Cortex of kidney (tissue), 1 donor: ENCODE measurements at places on chromosomes 16 and 17.

GRCh38 chr17:9255833-9256232 lies 234.5 kb downstream of the NTN1 start:
- DNase-seq = no peak

- no peak for DNase-seq
Measured at GRCh38 chr17:31696184-31696602, 162.9 kb downstream of the COPRS start.

DNA sequence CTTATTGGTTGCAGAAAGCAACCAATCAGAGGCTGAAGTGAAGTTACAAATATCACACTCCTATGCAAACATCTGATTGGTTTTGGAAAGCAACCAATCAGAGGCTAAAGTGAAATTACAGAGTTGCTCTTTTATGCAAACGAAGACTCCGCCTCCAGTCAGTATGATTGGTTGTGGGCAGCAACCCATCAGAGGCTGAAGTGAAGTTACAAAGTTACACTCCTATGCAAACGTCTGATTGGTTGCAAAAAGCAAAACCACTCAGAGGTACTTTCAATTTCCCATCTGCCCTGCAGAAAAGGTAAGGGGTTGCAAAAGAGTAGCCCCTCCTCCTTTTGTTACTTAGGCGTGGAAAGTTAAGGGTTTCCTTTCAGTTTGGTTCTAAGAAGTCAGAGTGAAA lies 697.3 kb downstream of the MAF start:
- no peak for DNase-seq

DNA sequence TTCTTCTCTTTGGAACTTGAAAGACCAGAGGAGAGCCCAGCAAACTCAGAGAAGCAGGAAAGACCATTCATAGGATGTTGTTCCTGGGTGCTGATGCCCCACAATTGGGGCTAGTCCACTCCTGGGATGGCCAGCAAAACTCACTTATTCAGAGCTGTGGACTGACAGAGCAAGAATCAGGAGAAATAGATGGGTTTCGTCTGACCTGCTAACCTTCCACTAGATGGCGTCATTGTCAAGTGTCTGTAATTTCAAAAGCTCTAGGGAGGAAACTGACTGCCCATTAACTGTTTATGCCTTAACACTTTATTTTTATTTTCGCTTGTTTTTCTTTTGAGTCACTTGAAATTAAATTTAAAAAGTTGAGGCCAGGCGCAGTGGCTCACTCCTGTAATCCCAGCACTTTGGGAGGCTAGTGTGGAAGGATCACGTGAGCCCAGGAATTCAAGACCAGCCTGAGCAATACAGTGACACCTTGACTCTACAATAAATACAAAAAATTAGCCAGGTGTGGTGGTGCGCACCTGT lies 28.7 kb upstream of the MILR1 start:
- DNase-seq = no peak

- no peak for DNase-seq
Measured at GRCh38 chr17:8888704-8889302, 21.3 kb upstream of the PIK3R6 start.

DNA sequence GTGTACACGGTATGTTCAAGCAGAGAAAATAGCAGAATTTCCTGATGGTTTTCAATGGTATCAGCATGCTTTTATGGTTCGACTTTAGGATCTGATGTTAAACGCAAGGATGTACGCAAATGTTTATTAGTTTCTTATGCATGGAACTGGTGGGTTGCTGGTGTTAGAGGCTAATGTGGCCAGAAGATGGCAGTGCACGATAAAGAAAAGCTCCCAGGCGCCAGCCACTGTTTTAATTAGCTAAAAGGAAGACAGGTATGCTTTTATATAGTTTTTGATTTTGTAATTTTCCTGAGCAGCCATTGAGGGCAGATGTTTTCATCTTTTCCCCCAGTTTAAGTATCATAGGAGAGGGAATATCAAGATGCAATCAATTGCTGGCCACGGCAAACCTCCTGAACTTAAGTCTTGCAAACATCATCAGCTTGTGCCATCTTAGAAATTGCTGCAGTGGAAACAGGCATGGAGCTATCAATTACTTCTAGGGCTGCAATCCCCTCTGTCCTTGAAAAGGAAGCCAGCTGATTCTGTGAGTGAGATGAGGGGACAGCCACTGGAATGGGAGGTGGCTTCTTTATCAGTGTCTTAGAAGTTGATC lies 648.5 kb upstream of the RBFOX1 start:
- DNase-seq = no peak

GRCh38 chr16:17829811-17830210 lies 359.1 kb upstream of the XYLT1 start:
- no peak for DNase-seq

GRCh38 chr16:79294568-79294967 lies 306.0 kb downstream of the MAF start:
- DNase-seq = no peak

DNA sequence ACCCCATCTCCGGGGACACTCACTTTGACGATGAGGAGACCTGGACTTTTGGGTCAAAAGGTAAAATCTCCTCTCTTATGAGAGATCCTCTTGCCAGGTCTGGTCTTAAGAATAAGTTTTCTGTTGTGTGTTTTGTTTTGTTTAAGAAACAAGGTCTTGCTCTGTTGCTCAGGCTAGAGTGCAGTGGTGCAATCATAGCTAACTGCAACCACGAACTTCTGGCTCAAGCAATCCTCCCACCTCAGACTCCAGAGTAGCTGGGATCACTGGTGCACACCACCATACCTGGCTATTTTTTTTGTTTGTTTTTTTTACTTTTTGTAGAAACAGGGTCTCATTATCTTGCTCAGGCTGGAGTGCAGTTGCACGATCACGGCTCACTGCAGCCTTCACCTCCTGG lies 4.1 kb downstream of the MMP25 start:
- DNase-seq = no peak

GRCh38 chr16:86704516-86704915 lies 126.2 kb downstream of the FOXL1 start:
- DNase-seq = no peak

DNA sequence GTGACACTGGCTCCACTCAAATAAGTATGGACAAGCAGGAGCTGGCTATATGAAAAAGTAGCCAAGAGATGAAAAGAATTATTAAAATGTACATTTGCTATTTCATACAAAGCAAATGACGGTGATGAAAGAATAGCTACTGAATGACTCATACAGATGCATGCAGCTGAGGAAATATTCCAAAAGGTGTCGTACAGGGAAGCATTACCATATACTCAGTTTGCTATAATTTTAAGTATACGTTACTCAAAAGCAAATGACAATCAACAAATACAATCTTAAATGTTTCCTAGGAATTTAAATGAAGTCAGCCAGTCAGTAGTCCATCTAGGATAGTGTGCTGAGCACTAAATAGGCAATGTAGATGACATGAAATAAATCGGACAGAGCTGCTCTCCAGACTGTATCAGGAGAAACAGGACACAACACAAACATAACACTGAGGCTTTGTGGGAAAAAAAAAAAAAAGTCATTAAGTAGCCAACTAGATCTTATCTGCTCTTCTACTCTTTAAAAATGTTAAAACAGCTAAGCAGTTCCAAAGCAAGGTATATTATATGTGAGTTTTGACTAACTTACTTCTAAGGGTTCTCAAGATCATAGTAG lies 65.0 kb downstream of the NCOR1 start:
- DNase-seq = no peak

GRCh38 chr17:71866095-71866494 lies 254.7 kb upstream of the SOX9 start:
- DNase-seq = no peak

DNA sequence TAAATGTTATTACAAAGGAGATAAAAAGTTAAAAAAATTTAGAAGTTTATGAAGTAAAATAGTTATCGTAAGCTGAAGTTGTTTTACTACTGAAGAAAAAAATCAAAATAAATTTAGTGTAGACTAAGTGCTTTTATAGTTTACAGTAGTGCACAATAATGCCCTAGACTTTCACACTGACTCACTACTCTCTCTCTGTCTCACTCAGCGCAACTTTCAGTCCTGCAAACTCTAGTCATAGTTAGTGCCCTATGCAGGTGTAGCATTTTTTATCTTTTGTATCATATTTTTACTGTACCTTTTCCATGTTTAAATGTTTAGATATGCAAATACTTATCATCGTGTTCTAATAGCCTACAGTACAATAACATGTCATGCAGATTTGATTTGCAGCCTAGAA lies 17.7 kb upstream of the TOM1L1 start:
- no peak for DNase-seq

DNA sequence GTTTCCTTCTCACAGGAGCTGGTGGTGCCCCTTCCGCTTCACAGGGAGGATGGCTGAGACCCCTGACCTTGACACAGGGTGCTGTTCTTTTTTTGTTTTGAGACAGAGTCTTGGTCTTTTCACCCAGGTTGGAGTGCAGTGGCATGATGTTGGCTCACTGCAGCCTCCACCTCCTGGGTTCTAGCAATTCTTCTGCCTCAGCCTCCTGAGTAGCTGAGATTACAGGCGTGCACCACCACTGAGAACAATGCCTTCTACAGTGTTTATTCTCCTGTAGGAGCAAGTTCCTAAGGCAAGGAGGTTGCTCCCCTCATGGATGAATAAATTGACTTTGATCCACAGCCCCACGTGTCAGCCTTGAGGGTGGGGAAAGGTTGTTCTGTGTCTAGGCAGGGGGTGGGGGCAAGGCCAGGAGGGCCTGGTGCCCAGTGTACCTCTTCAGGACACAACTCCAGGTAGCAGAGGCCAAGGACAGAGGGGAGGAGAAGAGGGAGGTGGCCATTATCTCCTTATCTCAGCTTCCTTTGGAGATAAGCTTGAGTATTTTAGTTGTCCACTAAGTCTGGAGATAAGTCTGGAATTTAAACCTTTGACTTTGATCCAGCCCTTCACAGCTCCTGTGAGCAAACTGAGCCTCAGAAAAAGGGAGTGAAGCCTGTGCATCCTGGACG lies 159.4 kb downstream of the SEC14L1 start:
- no peak for DNase-seq

GRCh38 chr17:76953946-76954345 lies 85.7 kb downstream of the MGAT5B start:
- no peak for DNase-seq

- no peak for DNase-seq
Measured at GRCh38 chr17:27555339-27555738, 75.6 kb upstream of the LGALS9 start.

GRCh38 chr17:11954936-11955335 lies 42.3 kb downstream of the ZNF18 start:
- DNase-seq = no peak

- DNase-seq = no peak
Measured at GRCh38 chr17:8190506-8190905, 526 bp upstream of the BORCS6 start.

GRCh38 chr17:31857920-31858641 lies 963 bp downstream of the COPRS start:
- no peak for DNase-seq

GRCh38 chr16:21300309-21301167 lies 22.4 kb upstream of the CRYM start:
- DNase-seq = no peak

- no peak for DNase-seq
Measured at GRCh38 chr16:17839272-17839671, 368.5 kb upstream of the XYLT1 start.

GRCh38 chr16:20743591-20743990 lies 2.0 kb upstream of the THUMPD1 start:
- no peak for DNase-seq

GRCh38 chr16:53822936-53823529 lies 119.1 kb downstream of the FTO start:
- no peak for DNase-seq

DNA sequence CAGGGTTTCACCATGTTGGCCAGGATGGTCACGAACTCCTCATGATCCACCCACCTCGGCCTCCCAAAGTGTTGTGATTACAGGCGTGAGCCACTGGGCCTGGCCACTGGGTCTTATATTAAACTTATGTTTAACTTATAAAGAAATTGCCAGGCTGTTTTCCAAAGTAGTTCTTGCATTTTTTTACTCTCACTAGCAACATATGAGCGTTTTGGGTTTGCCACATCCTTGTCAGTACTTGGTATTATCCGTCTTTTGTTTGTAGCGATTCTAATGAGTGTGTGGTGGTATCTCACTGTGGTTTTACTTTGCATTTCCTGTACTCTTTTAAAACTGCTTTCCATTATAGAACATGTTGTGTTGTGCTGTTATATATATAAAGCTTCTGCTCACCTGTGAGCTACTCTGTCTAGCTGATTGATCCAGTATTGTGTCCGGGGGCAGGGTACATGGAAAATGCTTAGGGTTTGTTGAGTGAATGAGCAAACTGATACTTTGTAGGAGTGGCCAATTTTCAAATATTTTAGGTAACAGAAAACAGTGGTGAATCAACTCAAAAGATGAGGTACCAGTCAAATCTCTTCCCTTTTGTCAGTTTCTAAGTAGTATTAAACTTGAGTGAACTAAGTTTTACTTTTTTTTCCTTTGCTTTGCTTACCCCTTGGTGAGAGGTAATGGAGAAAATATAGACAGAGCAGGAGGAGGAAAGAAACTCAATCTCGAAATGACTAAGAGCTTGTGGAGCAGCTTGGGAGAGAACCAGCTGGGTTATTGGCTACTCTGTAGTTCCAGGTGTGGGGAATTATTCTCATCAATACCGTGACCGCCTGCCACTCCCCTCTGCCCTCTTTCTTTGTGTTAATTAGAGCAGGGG lies 75.8 kb downstream of the PITPNC1 start:
- no peak for DNase-seq

DNA sequence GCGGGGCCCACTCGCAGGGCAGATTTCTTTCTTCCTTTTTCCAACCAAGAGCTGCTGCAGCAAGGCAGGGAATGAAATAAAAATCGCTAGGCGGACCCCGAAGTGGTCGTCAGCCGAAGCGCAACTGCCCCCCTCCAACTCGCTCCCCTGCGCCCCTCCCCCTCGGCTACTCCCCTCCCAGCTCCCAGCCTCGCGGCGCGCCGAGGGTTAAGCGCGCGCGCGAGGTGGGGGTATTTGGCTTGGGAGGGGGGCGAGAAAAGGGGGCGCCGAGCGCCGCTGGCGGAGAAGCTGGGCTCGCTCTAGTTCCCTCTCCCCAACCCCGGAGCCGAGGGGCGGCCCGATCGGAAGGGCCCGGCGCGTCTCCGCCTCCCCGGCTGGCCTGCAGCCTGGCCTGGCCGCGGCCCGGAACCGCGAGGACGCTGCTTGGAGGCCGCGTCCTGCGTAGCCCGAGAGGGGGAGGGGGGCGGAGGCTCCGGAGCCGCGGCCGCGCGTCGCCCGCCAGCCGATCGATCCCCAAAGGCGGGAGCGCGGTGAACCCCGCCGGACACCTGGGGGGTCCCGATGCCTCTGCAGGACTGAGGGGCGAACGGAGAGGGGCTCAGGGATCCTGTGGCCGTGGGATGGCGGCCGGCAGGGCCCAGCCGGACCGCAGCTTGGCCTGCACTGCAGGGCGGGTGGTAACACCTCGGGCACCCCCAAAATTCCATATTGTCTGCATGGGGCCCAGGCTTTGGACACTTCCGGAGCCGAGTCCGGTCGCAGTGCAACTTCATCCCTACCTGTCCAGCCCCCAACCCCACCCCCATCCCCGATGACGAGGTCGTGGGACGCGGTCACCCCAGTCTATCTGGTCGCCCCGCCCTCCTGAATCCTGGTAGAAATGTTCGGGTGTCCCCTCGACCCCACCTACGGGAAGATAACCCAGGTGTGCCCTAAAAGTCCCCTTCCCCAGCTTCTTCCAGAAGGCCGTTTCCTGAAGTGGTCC lies 4.9 kb upstream of the CBX4 start:
- DNase-seq = no peak
